ENCODE measurements at places on chromosomes 7 and 10.

GRCh38 chr10:19777806-19778205 lies 38.4 kb upstream of the PLXDC2 start:
- DNase-seq = no peak

DNA sequence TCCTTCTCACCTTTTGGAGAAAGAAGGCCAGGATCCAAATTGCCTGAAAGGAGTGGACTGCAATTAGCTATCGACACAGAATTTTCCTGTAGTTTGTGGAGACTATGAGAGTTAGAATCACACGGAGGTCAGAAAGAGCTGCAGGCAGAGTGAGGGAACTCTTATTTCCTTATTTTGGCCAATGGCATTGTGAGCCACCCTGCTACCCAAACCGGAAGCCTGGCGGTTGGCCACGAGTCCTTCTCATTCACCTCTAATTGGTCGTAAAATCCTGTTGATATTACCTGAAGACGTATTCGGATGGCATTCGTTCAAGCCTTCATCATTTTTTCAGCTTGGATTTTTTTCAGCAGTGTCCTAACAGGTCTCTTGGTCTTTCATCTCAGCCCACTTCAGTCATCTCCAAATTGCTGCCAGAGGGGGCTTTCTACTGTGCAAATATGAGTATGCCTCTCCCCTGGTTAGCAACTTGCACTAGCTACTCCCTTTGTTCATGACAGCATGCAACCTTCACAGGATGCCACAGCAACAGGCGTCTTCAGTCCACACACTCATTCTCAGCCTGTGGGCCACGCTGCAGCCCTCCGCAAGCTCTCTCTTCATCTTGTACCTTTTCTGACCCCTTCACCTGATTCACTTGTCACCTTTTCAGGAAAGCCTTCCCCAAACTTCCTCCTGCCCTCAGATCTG lies 66.9 kb downstream of the GATA3 start:
- no peak for DNase-seq

- no peak for DNase-seq
Measured at GRCh38 chr10:8463853-8464252, 409.4 kb downstream of the GATA3 start.

DNA sequence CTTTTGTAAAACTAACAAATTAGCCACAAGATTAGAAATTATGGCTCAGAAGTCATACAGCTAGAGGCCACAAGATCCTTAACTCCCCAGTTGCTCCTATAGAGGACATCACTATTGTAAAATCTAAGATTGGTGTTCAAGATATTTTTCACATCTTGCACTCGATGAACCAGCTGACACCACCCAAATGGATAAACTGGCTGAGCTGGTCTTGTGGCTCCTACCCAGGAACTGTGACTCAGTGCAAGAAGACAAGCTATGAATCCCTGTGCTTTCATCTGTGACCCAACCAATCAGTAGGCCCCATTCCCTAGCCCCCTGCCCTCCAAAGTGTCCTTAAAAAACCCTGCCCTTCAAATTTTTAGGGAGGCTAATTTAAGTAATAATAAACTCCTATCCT lies 27.9 kb upstream of the R3HCC1L start:
- no peak for DNase-seq

- DNase-seq = no peak
Measured at GRCh38 chr7:69452797-69453196, 145.5 kb upstream of the AUTS2 start.

Data from left ventricle myocardium superior (tissue), 1 donor.